ENCODE measurements at places on chromosomes 12 and 14.

DNA sequence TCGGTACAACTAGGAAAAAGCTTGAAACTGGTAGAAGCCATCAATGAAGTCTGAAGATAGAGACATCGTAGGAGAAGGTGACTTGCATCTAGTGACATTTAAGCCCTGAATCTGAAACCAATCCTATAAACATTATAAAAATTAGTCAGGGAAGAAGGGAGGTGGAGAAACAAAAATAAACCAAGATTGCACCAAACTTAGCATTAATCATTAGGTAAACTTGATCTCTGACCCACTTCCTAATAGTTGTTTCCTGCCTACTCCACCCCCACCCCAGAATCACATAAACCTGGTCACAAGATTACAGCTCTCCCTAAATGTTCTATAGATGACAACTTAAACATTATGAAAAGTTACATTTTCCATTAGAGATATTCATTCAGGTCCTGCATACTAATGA is 40.4 kb downstream of the TSPAN19 start:
- no peak for DNase-seq

DNA sequence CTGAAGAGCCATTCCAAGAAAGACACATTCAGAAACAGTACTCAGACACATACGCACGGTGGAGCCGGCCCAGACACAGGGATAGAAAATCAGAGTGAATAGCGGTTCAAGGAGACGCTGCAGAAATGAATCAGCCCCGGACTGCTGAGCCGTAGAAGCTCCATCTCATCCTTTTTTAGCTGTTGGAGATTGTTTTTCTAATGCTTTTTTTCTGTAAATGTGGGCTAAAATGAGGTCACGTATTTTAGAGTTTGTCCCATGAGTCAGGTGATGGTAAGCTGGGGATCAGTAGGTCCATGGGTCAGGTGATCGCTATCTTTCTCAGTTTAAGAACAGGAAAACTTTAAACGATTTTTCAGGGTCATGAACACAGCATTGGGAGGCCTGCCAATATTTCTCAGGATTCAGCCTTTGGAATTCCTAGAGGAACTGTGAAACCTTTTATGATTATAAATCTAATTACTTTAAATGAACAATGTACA is 202.4 kb downstream of the ITPR2 start:
- DNase-seq = no peak

GRCh38 chr14:54747616-54748015 is 155.0 kb downstream of the GCH1 start:
- no peak for DNase-seq

- DNase-seq = no peak
Measured at GRCh38 chr12:91347481-91348214, 165.0 kb upstream of the DCN start.

GRCh38 chr12:125890366-125890905 is 825.2 kb downstream of the AACS start:
- no peak for DNase-seq

DNA sequence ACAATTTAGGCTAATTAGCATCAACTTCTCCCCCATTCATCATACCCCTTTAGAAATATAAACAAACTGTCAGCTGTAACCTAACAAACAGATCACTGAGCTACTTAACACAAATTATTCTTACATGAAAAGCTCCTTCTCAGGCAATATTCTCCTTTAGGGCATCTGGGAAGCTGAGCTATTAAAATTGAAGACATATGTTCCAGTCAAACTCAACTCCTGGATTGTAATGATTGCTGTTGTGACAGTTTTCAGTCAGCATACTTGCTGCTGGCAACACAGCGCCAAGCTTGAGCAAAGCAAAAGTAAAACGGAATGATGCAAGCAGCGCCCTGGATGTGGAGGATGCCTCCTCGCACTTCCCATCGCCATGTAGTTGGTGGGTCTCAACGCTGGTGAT is 82.4 kb downstream of the SLC25A21 start:
- no peak for DNase-seq

DNA sequence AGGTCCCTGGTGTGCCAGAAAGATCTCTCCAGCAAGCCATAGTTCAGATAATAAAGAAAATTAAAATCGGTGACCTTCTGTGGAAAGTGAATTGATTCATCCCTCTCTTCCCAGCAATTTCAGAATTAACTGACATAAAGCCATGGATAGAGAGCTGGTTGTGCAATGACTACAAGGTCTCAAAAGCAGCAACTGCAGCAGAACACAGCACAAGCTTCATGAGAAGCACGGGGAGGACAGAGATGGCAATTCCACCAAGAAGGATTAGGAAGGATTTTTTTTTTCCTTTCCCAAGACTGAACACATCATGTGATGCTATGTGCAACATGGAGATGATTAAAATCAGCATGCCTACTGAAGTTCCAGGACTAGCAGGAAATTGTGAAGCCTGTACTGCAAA is 154.9 kb upstream of the PLEKHG7 start:
- no peak for DNase-seq

DNA sequence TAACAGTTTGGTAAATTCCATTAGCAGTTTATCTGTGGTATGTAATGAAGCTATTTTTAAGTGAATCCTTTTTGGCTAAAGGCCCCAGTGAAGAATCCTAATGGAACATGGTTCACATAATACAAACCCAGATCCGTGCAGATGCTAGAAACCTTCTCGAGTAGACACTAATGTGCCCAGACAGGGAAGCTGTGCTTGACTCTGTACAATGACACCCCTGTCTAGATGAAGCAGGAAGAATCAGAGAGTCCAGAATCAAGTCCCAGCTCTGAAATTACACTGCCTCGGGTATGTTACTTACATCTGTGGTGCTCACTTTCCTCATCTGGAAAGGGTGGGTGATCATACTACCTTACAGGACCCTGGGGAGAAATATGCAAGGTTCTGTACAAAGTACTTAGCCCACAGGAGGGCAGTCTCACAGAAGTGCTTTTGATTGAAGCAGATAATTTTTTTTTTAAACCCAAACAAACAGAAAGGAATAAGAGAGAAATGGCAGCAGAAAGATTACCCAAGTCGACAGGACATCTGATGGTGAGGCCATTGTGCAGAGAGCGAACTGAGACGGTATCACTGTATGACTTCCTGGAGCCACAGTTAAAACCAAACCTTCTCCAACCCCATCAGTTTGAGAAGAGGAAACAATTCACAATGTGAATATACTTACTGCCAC is 8.5 kb downstream of the CRACR2A start:
- DNase-seq = no peak

Measured in GM06990 (cell line).